A549 treated with CORT108297 at 1 μM for 4 hours (cell line): ENCODE measurements at places on chromosomes 1 and 21. TPM values are rescaled to one million over a fixed set of nuclear protein-coding genes. Genes with fewer than 3 reads are reported as not detected.

The FMO2 gene
- not detected in 5 replicates for total RNA-seq

The TSPAN2 gene
- total RNA-seq, result 0.61 to 2.0 TPM (median 1.1 TPM) in 5 replicates

The PDC gene
- total RNA-seq, result not detected in 5 replicates

The CRNN gene
- total RNA-seq, result not detected in 5 replicates

The HHIPL2 gene
- 10.3 to 11.4 TPM (median 10.4 TPM) in 5 replicates for total RNA-seq

The PTTG1IP gene
- 94.0 to 104 TPM (median 98.7 TPM) in 5 replicates for total RNA-seq

The MEX3A gene
- total RNA-seq, result 1.3 to 2.9 TPM (median 2.8 TPM) in 5 replicates

The CASQ2 gene
- not detected in 5 replicates for total RNA-seq

The C1orf53 gene
- 4.3 to 8.3 TPM (median 7.9 TPM) in 5 replicates for total RNA-seq

The NUP210L gene
- not detected in 5 replicates for total RNA-seq

The LYPD8 gene
- 0.09 to 0.15 TPM (median 0.11 TPM) in 4 of 5 replicates, not detected in the other for total RNA-seq

The HFM1 gene
- 0.02 to 0.09 TPM (median 0.05 TPM) in 3 of 5 replicates, not detected in the others for total RNA-seq

The THEM5 gene
- not detected in 5 replicates for total RNA-seq

The RNF187 gene
- 56.1 to 91.6 TPM (median 86.2 TPM) in 5 replicates for total RNA-seq

The TMPRSS2 gene
- total RNA-seq, result 0.09 to 0.16 TPM (median 0.14 TPM) in 3 of 5 replicates, not detected in the others

The GPR37L1 gene
- 0.10 to 0.19 TPM (median 0.16 TPM) in 5 replicates for total RNA-seq

The C1orf94 gene
- not detected in 5 replicates for total RNA-seq

The FAM177B gene
- not detected in 5 replicates for total RNA-seq

The FOXO6 gene
- 0.43 to 0.71 TPM (median 0.62 TPM) in 5 replicates for total RNA-seq

The NEK2 gene
- 39.2 to 55.5 TPM (median 45.6 TPM) in 5 replicates for total RNA-seq

The SPATA45 gene
- total RNA-seq, result 0.28 TPM in 2 of 5 replicates, not detected in the others

The CRYAA gene
- total RNA-seq, result 0.18 TPM in 1 of 5 replicates, not detected in the others

The TACSTD2 gene
- total RNA-seq, result not detected in 5 replicates

The AVPR1B gene
- not detected in 5 replicates for total RNA-seq

The WNT3A gene
- total RNA-seq, result 0.02 to 0.03 TPM in 2 of 5 replicates, not detected in the others

The LBR gene
- total RNA-seq, result 36.9 to 43.0 TPM (median 39.8 TPM) in 5 replicates

The MRPS14 gene
- 20.6 to 28.1 TPM (median 26.3 TPM) in 5 replicates for total RNA-seq

The NAV1 gene
- 6.5 to 13.9 TPM (median 10.0 TPM) in 5 replicates for total RNA-seq

The CLIC6 gene
- total RNA-seq, result 0.03 to 0.07 TPM (median 0.05 TPM) in 5 replicates

The HSD17B7 gene
- 8.0 to 10.9 TPM (median 9.5 TPM) in 5 replicates for total RNA-seq

The DRAXIN gene
- total RNA-seq, result 0.07 to 0.17 TPM (median 0.08 TPM) in 5 replicates

The SPOCD1 gene
- total RNA-seq, result 4.0 to 6.3 TPM (median 4.6 TPM) in 5 replicates

The CASQ1 gene
- total RNA-seq, result not detected in 5 replicates

The REN gene
- total RNA-seq, result not detected in 5 replicates

The CGN gene
- 1.1 to 1.6 TPM (median 1.4 TPM) in 5 replicates for total RNA-seq
